AG04450 (cell line): ENCODE measurements at places on chromosomes 5 and 9.

DNA sequence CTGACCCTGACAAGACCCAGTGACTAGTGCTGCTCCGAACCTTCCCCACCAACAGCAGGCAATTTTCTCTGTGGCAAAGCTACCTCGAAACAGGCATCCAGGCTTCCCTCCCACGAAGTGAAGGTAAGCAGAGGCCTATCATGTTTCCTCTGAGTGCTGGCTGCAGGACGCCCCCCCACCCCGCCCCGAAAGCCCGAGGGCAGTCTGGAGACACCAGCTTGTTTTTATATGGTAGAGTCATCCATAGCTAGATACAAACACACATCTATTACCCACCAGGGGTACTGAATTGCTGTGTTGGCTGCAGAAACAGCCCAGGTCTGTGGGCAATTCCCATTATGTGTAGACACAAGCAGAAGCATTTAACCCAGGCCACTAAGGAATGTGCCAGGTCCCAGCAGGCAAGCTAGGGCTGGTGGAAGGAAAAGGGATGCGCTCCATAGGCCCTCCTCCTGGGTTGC is 40.4 kb downstream of the LIX1 start:
- DNase-seq, result no peak

DNA sequence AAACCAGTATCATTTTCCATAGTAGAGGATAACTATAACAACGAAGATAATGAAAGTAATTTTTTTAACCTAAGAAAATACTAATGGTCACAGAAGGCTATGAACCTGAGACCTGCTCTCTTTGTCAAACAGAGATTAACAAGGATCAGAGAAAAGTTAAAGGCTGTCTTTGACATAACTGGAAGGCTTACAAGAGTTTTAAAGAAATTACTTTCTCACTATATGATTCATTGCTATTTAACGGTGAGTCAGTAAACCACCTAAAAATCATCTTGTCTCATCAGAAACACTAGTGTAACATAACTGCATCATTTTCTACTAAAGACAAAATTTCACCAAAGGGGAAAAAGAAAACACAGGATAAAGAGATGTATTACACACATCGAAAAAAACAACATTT is 19.3 kb downstream of the MLANA start:
- DNase-seq, result no peak

GRCh38 chr5:177462021-177462670 is 11.3 kb downstream of the DBN1 start:
- DNase-seq, result no peak

DNA sequence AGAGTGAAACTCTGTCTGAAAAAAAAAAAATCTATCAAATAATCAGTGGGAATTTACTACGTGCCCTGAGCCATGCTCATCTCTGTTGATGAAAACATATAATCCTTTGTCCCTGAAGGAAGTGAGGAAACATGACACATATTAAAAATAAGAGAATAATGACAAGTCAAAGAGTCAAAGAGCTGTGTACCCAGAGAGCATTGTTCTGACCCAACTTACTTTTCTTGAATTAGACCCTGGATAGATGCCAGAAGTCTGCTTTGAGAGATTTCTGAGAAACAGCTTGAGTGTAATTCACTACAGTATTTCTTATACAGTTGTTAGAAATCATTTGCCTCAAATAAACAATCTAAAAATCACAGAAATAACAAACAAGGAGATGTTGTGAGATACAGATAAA is 490.0 kb upstream of the PIK3R1 start:
- no peak for DNase-seq

- peak; percentile 10 for DNase-seq
Observed at GRCh38 chr9:123090198-123090896, 56.9 kb downstream of the GPR21 start.

DNA sequence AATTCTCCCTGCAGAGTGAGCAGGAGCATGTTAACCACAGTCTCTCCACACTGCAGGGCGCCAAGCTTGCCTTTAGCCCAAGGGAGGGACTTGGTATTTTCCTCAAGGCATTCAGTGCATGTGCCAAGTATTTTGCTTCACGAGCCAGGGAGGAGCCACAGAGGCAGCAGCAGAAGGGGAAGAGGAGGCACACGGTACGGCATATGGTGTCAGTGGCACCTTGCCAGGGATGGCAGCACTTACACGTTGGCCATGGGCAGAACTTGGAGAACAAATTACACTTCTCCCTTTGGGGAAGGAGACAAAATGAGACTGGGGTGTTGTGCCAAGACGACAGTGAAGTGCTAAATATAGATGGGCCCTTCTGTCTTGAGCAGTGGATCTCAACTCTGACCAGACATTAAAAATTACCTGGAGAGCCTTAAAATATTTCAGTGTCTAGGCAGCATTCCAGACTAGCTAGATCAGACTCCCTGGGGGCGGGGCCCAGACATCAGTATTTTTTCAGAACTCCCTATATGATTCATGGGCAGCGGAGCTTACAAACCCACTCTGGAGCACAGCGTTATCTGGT is 155.8 kb downstream of the DRD1 start:
- DNase-seq, result no peak

- no peak for DNase-seq
Observed at GRCh38 chr5:115335301-115335700, 38.8 kb upstream of the CCDC112 start.

GRCh38 chr9:89765211-89765946 is 160.6 kb downstream of the GADD45G start:
- DNase-seq, result no peak

- no peak for DNase-seq
Observed at GRCh38 chr5:38757451-38758245, 88.2 kb upstream of the OSMR start.

DNA sequence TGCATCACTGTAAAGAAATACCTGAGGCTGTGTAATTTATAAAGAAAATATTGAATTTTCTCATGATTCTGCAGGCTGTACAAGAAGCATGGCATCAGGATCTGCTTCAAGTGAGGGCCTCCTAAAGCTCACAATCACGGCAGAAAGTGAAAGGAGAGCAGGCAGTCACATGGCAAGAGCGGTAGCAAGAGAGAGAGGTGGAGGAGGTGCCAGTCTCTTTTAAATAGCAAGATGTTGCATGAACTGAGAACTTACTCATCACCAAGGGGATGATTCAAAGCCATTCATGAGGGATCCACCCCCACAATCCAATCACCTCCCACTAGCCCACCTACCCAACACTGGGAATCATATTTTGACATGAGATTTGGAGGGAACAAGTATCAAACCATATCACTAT is 184.5 kb upstream of the PAPPA start:
- DNase-seq, result no peak

DNA sequence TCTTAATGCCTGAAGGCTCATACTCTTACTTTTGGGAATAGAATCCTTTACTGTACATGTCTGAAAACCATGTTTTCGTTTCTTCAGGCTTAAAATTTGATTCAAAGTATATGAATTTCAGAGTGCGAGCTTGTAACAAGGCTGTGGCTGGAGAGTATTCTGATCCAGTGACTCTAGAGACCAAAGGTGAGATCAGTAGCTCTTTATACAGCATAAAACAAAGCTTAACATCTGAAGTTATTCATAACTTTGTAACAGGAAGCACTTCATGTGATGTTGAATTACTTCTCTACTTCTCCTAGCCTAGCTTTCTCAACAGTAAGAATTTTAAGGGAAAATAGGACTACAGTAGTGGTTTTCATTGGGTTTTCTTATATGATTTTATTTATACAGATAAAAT is 49.4 kb upstream of the FKTN start:
- no peak for DNase-seq

- no peak for DNase-seq
Observed at GRCh38 chr5:38259809-38260160, 1.4 kb downstream of the EGFLAM start.

- DNase-seq, result no peak
Observed at GRCh38 chr9:111728143-111728542, 66.6 kb downstream of the SHOC1 start.

- no peak for DNase-seq
Observed at GRCh38 chr5:104299998-104300706, 737.6 kb upstream of the NUDT12 start.

GRCh38 chr9:136829981-136830885 is 12.0 kb upstream of the AJM1 start:
- DNase-seq, result no peak

- DNase-seq, result no peak
Observed at GRCh38 chr5:11719888-11720481, 184.3 kb downstream of the CTNND2 start.

DNA sequence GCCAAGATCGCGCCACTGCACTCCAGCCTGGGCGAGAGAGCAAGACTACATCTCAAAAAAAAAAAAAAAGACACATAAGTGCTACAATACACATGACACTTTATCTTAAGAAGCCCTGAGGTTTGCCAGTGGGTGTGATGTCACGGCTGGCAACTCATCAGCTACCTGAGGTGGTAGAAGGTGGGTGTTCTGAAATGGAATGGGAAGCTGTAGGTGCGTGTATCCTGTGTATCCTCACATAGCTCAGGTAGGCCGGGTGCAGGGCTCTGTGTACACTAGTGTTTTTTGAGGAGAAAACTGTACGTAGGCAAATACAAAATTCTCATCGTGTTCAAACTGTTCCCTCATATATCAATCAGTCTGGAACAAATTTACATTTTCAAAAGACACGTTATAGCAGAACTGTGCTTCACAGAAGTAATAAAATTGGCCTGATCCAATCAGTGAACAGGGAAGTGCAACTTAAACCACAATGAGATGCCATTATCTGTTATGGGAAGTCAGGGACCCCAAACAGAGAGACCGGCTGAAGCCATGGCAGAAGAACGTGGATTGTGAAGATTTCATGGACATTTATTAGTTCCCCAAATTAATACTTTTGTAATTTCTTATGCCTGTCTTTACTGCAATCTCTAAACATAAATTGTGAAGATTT is 10.4 kb downstream of the BICD2 start:
- DNase-seq, result no peak

DNA sequence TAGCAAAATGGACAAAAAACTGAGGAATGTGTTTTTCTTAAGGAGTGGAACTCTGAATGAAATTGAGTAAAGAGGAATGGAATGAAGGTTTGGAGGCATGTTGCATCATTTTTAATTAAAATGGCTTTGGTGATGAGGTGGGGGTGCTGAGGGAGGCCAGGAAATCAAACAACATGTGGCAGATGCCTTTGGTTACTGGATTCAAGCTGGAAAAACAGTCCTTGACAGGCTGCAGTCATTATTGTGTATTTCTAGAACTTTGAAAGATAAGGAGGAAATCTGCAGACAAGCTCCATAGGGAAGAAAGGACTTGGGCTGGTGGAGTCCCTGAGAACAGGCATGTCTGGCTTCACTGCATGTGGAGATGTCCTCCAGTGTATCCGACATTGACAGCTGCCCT is 203.5 kb upstream of the HAPLN1 start:
- DNase-seq, result no peak

DNA sequence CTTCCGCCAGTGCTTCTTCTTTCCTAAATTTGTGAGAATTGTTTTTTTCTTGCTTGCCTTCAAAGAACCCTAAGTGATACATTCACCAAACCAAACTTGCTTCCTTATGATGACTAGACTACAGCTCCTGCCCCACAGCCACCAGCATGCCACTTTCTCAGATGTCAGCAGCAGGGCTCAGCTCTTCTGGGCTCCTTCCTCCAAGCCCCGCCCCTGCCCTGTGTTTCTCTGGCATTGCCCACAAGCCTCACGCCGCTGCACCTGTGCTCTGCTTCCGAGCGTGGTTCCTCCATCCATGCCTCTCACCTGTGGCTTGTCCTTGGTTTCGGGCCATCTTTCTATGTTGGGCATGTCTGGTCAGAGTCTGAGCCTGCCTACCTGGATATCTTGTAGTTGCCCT is 10.6 kb downstream of the UNC5A start:
- no peak for DNase-seq

DNA sequence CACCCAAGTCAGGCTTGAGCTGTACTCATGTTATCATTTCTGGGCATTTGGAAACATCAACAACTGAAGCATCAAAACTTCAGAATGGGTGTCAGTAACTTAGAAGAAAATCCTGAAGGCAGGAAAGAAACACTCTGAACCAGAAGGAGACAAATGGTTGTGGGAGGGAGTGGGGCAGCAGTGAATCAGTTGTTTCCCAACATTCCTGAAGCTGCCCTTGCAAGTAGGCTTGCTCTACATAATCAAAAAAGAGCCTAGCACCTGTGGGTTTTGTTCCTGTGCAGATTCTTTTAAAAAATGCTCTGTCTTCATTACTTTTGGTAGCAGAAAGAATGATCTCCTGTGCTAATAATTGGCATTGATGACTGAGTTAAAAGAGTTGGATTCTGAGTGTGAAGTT is 424.2 kb upstream of the GRIA1 start:
- no peak for DNase-seq

DNA sequence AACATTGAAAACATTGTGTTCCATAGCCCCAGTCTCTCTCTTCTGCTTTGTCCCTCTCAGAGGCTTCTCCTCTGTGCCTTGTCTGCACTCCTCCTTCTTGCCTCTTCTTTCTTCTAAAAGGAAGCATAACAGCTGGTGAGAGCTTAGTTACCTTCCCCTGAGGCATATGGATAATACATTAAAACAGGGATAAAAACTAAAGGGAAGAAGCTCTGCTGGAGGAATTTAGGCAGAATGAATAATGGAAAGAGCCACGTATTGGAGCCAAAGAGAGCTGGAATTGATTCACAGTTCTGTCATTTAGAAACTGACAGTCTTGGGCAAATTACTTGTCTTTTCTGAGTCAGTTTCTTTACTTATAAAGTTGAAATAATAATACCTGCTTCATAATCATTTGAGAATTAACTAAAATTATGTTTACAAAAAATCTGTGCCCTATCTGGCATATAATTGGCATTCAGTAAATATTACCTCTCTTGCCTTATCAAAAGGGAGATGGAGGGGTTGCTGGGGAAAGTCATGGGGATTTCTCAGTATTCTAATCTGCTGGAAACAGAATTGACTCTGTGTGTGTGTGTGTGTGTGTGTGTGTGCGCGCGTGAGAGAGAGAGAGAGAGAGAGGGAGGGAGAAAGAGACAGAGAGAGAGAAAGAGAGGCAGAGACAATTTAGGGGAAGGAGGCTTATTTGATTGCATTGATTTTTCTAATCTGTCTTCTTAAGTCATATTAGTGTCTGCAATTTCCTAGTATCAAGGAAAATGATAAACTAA is 20.2 kb downstream of the ZNF474 start:
- no peak for DNase-seq

GRCh38 chr5:9015937-9016270 is 530.0 kb downstream of the SEMA5A start:
- no peak for DNase-seq

DNA sequence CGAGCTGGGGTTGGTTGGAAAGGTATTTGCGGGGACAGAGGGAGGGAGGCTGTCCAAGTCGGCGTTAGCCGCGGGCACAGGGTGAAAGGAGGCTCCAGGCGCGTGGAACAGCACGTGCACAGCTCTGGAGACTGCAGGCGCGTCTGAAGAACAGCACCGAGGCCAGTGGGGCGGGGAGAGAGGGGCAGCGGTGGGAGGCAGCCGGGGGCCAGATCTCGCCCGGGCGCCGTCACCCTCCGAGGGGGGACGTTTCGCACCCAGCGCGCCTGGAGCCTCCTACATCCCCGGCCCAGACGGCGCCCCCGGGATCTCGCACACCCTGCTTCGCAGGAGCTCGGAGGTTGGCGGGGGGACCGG is 79.6 kb downstream of the NTNG2 start:
- no peak for DNase-seq

DNA sequence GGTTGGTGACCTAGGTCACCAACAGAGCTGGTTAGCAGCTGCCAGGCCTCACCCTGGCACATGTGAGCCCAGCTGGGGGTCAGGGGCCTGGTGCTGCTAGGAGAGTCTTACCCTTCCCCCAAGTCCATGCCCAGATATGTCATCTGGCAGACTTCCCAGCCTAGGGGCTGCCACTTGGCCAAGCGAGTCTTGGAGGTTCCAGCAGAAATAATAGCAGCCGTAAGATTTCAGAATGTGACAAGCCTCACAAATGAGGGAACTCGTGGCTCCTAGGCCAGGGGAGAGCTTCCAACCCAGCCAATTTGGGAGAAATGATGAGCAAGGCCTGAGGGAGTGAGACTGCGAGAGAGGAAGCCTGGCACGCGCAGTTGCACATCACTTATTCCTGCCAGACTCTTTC is 11.1 kb downstream of the URM1 start:
- DNase-seq, result no peak
